ENCODE measurements at places on chromosomes 1 and 21.

DNA sequence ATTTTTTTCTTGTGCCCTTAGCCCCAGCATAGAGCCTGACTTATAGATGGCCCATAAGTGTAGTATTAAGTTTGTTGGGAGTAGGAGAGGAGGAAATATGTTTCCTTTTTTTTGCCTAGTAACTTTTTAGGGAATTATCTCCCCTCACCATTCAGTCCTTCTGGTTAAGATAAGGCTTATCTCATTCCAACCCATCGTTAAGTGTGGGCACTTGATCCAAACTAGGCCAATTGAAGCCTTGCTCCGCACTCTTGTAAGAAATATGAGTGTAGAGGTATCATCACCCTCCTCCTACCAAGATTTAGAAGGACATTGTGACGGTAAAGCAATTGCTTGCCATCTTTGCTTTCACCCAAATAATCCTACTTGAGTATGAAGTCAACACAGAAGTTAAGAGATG lies 8.8 kb upstream of the FGGY start:
- no peak for DNase-seq

GRCh38 chr1:36450270-36450918 lies at the start of gene OSCP1:
TSS of gene OSCP1 (minus strand) at chr1:36450451. CDS start at chr1:36450369, 82 bp downstream.
- DNase-seq: peak; percentile 76

GRCh38 chr1:84403347-84403746 lies 5.1 kb downstream of the DNASE2B start:
- DNase-seq: no peak

DNA sequence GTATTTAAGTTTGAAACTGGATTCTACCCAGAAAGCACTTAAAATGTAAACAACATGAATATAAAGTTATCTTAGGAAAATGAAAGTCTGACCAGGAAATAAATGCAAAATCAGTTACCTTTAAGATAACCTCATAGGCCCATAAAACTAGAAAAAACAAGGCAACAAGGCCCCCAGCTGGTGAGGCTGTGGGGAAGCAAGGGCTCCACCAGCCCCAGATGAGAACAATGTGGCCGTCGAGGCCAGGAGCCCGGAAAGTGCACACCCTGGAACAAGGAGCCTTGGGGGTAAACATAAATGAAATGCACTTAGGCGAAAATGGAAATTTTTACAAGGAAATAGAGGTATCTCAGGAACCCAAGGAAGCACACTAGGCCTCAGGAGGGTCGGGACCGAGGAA lies 37.9 kb upstream of the BMP8B start:
- no peak for DNase-seq

GRCh38 chr1:159845751-159846629 lies 16.5 kb downstream of the VSIG8 start:
- no peak for DNase-seq

DNA sequence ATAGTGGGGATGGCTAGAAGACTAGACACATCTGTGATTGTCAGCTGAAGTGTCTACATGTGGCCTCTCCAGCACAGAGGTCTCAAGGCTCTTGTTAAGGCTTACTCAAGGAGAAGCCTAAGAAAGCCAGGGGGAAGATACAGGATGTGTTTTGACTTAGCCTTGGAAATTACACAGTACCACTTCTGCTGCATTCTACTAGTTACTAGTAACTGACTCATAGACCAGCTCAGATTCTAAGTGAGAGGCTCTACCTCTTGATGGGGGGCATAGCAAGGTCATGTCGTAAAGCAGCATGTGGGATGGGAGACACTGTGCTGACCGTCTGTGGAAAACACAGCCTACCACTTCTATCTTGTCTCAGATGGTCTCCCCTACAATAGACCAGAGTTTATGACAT lies 99.5 kb downstream of the UBE2U start:
- DNase-seq: no peak

- no peak for DNase-seq
Measured at GRCh38 chr1:8397511-8397910, 79.6 kb downstream of the SLC45A1 start.

- DNase-seq: no peak
Measured at GRCh38 chr1:41847733-41848132, 71.0 kb downstream of the HIVEP3 start.

- no peak for DNase-seq
Measured at GRCh38 chr1:7664147-7664892, 106.8 kb upstream of the VAMP3 start.

- peak; percentile 1 for DNase-seq
Measured at GRCh38 chr1:233281711-233282581, 13.6 kb downstream of the PCNX2 start.

DNA sequence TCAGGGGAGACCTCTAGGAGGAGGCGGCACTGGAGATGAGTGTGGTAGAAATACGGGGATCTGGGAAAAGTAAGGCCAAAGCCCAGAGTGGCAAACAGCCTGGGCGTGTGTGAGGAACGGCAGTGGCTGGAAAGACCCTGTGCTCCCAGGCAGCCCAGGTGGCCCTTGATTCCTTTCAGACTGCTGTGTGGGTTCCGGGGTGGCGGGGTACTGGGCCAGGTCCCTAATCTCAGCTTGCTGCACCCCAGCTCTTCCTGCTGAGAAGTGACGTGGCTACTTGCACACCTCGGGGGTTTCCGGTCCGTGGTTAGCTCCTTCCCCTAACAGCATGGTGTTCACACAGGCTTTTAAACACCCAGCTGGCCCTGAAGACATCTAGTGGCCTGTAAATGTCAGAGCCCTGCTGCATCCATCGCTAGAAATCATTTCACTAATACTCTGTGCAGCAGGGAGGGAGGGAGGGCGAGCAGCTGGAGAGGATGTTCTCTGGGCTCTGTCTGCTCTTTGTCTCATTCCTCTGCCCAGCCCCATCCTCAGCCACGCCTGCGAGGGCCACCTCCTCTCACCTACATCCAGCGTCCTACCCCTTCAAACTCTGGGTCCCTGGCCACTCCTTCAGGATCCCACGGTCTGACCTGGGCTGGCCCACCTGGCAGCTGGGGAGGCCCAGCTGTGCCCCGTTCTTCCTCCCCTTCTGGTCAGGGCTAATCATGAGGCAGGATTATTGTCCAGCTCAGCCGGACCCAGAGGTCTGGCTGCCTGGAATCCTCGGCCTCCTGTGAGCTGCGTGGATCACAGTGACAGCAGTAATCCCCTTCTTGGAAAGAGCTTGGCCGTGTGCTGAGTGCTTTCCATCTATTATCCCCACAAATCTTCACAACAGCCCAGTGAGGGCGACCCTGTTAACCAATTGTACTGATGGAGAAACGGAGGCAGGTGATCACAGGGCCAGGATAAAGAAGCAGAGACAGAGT lies 7.2 kb downstream of the ZDHHC18 start:
- peak; percentile 88 for DNase-seq

GRCh38 chr1:48758976-48759375 lies 17.7 kb downstream of the BEND5 start:
- DNase-seq: no peak

- DNase-seq: no peak
Measured at GRCh38 chr1:155522069-155522468, 40.5 kb downstream of the ASH1L start.

DNA sequence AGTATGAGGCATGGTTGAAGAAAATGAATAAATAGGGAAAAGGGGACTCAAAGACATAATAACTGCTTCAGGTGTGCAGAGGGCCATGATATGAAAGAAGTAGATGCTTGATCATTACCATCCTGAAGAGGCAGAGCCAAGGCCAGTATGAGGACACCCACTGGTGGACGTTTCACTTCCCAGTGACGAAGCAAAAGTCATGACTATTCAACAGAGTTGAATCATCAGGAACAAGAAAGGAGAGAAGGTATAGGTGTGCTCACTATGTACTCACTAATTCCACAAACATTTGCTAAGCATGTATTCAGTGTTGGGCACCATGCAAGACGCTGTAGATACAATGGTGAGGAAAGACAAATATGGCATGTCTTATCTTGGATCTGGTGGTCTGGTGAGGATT lies 319.2 kb upstream of the RUNX1 start:
- no peak for DNase-seq

- DNase-seq: no peak
Measured at GRCh38 chr1:247337961-247338360, 6.3 kb upstream of the ZNF496 start.

- DNase-seq: no peak
Measured at GRCh38 chr1:55320891-55321290, 105.7 kb upstream of the USP24 start.

- no peak for DNase-seq
Measured at GRCh38 chr1:245234217-245235081, 79.7 kb downstream of the KIF26B start.

DNA sequence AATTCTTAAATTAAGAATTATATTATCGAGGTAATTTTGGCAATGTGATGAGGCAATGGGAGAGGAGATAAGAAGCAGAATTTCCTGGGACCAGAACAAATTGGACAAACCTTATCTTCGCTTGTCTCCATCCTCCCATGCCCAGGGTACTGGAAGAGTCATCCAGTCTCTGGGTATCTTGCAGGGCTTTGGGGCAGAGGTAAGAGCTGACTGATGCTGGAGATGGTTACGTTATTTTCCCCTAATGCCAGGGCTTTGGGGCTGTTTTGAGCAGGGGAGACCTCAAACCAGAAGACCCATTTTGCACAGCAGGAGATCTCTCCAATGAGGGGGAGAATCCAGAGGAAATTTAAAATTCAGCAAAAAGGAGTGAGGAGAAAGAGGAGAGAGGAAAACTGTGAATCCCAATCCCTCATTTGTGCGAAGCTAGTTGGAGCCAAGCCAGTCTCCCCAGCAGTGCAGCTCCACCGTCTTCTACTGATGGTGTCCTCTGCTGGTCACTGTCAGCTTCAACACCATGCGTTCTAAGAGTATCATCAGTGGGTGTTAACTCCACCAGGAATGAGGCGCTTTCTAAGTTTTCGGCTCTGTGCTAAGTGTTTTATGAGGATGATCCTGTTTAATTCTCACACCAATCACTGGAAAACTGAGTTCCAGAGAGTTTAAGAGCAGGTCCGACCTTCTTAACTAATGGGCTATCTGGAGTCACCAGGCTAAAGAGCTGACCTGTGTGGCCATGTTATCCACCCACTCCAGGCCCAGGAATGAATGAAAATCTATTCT lies 86.8 kb upstream of the CD34 start:
- peak; percentile 18 for DNase-seq

DNA sequence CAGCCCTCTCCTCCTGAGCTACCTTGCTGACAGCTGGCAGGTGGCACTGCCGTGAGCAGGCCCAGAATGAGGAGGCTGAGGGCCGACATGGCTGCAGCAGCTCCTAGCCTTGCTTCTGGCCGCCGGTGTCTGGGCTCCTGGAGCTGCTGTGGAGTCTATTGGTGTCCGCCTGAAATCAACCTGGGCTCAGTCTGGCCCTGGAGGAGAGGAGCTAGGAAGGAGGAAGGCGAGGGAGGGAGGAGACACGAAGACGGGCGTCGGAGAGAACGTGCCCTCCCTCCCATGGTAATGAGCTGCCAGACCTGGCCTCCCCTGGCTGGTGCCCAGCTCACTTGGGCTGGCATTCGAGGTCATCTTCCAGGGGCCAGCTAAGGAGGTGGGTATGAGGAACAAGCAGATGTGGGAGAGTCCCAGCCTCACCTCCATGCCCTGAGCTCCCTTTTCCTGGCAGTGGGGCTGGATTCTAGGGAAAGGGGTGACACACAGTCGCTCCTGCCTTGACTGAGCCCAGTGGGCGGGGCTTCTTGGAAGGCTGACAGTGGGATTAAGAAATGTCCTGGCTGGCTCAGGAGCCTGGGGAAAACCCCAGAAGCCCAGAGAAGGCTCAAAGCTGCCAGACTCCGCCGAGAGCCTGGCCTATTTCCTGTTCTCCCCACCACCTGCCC lies at the start of gene PDZK1IP1:
Gene PDZK1IP1, minus strand, starts transcription at position 193 of the 665 bp plus-strand sequence. Its CDS starts 104 bp downstream, at position 89.
- DNase-seq: no peak

GRCh38 chr1:9651565-9652378 lies at the start of gene PIK3CD:
TSS of gene PIK3CD (plus strand) at chr1:9651731. CDS start at chr1:9710456, 58,725 bp downstream.
- peak; percentile 34 for DNase-seq

DNA sequence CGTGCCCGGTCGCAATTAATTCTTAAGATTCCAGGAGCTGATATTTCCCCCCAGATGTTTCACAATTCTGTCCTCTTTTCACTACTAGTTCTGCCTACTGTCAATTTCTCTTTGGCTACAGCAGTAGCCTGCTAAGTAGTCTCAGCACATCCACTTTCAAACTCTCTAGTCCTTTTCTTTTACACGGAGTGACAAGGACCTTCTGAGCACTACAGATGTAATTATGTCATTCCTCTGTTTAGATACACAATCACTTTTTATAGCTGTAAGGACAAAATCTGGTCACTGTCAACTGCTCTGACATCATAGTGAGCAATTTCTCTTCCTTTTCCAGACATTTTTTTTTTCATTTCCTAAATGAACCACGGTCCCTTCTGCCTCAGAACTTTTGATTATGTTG lies 421.7 kb upstream of the CHRM3 start:
- DNase-seq: no peak

- DNase-seq: no peak
Measured at GRCh38 chr1:164704954-164705353, 146.0 kb downstream of the PBX1 start.

- no peak for DNase-seq
Measured at GRCh38 chr1:192038567-192038966, 119.7 kb upstream of the RGS18 start.

DNA sequence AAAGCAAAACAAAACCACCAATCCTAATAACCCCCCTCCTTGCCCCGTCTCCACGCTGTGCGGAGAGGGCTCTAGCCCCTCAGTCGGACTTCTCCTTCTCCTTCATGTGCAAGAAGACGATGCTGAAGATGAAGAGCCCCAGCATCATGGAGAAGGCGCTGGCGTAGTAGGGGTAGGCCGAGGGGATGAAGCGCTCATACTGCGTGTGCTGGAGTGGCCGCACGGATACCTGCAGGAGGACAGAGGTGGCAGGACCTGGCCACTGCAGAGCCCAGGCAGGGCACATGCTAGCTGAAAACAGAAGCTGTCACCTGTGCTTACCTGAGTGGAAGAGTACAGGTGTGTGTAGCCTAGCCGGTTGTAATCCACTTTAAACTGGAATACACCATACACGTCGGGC lies 8.9 kb downstream of the DDOST start:
- DNase-seq: no peak

GRCh38 chr21:38140207-38140903 lies 116.4 kb upstream of the KCNJ15 start:
- DNase-seq: no peak

- no peak for DNase-seq
Measured at GRCh38 chr1:105736349-105736748, 1320.1 kb upstream of the PRMT6 start.

GRCh38 chr1:43531107-43531905 lies 623 bp downstream of the PTPRF start:
- no peak for DNase-seq

DNA sequence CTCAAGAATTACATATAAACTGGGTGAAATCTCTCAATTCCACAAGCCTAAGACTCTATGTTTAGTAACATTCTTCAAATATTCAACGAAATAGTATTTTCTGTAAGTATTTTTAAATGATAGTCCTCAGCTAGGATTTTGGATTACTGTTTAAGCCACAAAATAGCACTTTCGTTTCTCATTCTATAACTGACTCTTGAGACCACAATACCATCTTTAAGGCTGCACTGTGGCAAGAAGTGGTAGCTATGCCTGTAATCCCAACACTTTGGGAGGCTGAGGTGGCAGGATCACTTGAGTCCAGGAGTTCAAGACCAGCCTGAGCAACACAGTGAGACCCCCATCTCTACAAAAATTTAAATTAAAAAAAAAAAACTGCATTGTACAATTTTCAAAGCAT lies 126.7 kb downstream of the CDC42BPA start:
- no peak for DNase-seq

- DNase-seq: no peak
Measured at GRCh38 chr1:157186281-157186992, 48.2 kb upstream of the ETV3 start.

Data from T-helper 9 cell (primary cell).